ENCODE measurements at places on chromosomes 7 and 10. TPM values are rescaled to one million over a fixed set of nuclear protein-coding genes. Genes with fewer than 3 reads are reported as not detected.

DNA sequence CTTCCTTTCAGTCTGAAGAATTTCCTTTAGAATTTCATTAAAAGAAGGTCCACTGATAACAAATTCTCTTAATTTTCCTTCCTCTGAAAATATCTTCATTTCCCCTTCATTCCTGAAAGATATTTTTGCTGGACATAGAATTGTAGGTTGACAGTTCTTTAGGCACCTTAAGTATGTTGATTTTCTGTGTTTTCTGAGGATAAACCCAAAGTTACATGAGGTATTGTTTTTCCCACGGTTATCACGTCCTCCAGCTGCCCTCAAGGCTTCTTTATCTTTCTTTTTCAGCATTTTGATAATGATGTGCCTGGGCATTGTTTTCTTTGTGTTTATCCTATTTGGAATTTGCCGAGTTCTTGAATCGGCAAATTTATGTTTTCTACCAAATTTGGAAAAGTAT is 105.3 kb downstream of the ELFN1 start:
- no peak for DNase-seq

DNA sequence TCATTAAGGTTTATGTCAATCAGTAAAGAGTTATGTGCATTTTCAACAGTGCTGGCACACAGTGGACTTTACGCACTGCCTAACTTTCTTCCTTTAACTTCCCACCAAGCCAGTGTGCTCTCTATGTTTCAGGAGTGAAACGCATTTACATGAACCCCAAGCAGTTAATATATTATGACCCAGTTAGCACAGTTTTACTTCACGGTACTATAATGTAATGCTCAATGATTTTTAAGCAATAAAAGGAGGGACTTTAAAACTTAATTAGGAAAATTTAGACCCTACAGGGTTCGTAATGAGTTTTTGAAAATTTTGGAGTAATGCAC is 100.3 kb downstream of the C10orf90 start:
- DNase-seq = no peak

DNA sequence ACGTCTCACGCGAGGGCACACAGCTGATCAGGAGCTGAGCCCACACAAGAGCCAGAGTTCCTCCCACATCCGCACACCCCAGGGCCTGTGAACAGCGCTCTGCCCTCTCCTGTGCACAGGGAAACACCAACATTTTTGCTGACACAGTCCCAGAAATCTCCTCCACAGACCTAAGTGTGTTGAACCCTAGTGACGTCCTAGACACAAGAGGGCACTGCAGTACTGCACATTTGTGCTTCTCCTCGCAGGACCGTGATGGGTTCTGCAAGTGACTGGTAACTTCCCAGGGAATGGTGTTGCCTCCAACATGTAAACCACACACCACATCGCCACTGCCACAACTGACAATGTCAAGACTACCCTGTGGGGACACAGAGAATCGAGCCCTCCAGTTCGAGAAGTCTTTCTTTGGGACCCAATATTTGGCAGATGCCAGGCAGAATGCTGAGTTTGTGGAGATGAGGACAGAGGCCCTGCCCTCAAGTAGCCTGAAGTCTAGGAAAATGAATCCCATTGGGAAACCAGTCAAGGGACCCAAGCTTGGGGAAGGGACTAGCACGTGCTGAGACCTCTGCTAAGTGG is 170.3 kb downstream of the PAXIP1 start:
- peak; percentile 38 for DNase-seq

DNA sequence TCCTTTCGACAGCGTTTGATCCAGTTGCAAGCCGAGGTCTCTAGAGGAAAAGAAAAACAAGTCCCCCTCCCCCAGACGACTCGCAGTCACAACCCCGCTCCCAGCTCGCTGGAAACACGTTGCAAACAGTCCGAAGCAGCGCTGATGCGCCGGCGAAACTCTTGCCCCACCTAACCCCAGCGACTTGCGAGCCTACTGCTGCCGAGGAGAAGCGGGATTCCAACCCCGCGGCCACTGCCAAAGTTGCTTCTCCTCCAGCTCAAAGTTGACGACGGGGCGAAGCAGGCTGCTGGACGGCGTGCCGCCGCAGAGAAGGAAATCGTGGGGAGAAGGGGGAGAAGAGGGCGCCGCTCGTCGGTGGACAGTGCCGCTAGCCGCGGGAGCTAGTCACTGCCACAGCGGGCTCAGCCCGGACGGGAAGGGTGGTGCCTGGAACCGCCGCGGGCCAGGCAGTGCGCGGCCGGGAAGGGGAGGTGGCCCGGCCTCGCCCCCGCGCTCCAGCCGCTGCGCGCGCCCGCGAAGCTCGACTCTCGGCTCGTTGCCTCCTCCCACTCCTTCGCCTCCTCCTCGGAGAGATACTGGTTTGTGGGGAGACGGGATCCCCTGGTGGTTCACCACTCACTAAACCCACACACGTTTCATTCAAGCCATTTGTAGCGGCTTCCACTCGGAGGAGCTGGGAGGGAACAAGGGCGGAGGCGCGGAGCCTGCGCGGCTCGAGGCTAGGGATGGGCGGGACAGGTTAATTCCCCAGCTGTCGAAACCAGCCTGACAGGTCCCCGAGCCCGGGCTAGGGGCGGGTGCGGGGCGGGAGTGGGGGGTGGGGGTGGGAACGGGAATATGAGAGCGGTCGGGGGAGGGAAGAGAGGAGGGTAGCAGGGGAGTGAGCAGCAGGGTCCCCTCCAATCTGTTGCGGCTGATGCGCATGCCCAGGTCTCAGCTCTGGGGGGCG is at the start of gene GPR37:
Gene GPR37 (minus strand): TSS at position 392 of the 952 bp plus-strand sequence. CDS start 816 bp downstream, outside the sequence.
- DNase-seq = peak; percentile 74

DNA sequence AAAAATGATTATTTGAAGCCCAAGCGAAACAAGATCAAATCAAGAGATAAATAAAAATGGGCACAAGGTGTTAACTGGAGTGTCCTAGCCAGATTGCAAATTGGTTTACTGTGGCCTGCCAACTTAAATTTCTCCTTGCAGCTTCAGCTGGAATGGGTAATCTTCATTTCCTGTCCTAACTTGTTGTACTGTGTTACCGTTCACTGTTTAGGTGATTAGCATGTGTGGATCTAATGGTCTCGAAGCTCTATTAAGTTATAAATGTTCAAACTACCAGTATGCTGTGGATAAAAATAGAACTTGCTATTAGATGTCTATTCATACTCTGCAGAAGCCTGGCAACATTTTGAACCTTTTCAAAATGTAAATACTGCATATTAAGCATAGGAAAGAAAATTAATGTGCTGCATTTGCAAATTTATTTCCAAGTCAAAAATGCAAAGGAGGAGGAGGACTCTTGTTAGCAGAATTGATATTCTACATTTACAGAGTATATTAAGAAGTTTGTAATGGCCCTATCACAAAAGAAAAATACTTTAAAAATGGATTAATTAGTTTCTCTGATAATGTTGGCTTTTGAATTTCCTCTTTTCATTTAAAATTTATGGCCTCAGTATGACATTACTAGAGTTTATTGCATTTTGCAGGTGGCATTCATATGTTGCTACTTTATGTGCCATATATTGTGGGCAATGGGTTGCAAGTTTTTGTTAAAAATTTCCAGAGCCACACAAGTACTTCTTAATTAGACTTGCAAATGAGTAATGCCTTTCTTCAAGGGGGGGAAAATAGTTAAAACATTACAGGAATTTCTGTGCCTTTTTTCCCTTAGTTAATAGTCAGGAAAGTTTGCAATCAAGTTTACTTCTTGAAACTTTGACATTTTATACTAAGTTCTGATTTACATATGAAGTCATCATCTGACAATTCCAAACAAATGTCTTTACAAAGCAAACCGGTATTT is 92.1 kb downstream of the CABCOCO1 start:
- DNase-seq = no peak

- DNase-seq = no peak
Measured at GRCh38 chr7:44291733-44292419, 33.5 kb downstream of the CAMK2B start.

GRCh38 chr10:62068464-62068863 is 167.0 kb downstream of the ARID5B start:
- no peak for DNase-seq

GRCh38 chr7:39360038-39360437 is 206.2 kb upstream of the YAE1 start:
- no peak for DNase-seq

- no peak for DNase-seq
Measured at GRCh38 chr7:158618745-158619140, 31.1 kb upstream of the PTPRN2 start.

DNA sequence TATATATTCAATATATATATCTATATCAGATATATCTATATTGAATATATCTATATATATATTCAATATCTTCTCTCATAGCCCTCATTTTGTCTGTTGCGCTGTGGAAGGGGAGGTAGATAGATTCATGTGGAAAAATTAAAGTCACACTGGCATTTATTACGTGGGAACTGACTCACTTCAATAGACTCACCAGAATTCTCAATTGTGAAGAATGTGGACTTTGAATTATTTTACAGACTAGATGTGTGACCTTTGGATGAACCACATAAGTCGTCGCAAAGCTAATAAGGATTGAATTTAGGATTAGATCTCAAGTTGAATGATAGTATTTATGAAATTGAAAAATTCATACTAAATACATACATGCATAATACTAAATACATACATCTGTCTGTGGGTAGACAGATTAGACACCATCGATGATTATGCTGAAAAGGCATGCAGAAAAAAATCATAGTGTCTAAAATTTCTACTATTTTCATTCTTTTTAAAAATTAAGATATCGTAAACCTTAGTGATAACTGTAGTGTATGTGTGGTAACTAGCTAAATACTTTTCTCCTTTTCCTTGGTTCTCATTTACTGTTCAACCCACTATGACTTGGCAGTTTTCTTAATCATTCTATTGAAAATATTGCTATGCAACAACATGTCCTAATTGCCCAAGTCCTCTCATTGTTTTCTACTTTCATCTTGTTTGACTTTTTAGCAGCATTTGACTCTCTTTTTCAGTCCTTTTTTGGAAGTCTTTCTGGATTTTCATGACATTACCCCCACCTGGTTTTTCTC is 61.8 kb upstream of the A1CF start:
- no peak for DNase-seq

GRCh38 chr7:70693686-70694433 is 438.1 kb upstream of the GALNT17 start:
- DNase-seq = peak; percentile 51

DNA sequence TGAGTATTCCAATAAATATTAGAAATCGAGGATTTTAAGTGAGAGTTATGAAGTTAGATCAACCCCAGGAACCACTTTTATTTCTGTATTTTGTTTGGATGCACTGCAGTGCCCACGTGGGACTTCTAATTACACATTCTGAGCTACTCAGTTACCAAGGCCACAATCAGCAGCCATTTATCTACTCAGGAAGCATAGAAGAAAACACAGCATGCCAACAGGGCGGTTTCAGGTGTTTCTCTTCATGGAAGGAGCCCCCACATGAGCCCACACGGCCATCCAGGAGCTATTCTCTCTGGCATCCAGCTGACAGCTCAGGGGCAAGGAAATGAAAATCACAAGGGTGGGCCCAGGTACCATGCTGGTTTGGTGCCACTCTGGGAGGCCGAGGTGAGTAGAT is 266.5 kb upstream of the MKLN1 start:
- DNase-seq = no peak

The TSPAN15 gene
- 10.9 TPM for total RNA-seq

The CPEB3 gene
- 3.4 TPM for total RNA-seq

The AKR1C2 gene
- total RNA-seq = 823 TPM

The TRPV5 gene
- not detected for total RNA-seq

The VWA2 gene
- not detected for total RNA-seq

The PNLIPRP3 gene
- not detected for total RNA-seq

Data from NCI-H460 (cell line).